Mucosa of descending colon (tissue), 3 donors: ENCODE measurements at places on chromosomes 7 and 10.

DNA sequence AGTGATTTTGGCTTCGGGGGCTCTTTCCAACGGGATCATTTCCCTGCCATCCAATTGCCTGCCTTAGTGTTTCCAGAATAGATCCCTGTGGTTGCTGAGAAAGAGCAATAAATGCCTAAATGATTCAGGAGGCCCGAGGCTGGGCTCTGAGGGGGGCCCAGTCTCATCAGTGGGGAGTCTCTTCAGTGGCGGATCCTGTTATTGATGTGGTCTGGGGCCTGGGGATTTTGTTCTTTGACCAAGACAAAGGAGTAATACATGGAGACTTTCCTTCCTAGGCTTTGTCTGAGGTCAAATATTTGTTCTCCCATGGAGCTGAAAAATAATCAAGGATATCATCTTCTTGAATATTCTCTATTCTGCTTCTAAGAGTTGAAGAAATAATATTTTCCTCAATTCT lies 40.8 kb downstream of the TAS2R41 start:
- DNase-seq: no peak

- no peak for DNase-seq
Measured at GRCh38 chr7:68977385-68978055, 620.8 kb upstream of the AUTS2 start.

GRCh38 chr7:28755255-28755654 lies 202.9 kb downstream of the TRIL start:
- no peak for DNase-seq

- DNase-seq: no peak
Measured at GRCh38 chr7:12139416-12139815, 71.7 kb upstream of the TMEM106B start.

DNA sequence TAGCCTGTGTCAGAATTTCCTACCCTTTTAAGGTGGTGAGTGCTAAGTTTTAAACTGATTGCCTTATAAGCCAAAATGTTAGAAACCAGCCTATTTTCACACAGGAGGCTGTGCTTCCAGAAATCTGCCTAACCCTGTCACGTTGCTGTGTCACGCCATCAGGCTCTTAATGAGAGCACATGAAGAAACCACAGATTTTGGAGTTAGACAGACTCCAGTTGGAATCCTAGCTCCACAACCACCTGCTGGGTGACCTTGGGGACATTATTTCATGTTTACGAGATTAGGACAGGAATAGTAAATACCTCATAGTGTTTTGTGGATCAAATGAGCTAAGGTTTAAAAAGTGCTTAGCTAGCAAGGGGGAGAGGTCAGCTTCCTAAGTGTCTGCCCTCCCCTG lies 321.8 kb downstream of the DPP6 start:
- DNase-seq: no peak

DNA sequence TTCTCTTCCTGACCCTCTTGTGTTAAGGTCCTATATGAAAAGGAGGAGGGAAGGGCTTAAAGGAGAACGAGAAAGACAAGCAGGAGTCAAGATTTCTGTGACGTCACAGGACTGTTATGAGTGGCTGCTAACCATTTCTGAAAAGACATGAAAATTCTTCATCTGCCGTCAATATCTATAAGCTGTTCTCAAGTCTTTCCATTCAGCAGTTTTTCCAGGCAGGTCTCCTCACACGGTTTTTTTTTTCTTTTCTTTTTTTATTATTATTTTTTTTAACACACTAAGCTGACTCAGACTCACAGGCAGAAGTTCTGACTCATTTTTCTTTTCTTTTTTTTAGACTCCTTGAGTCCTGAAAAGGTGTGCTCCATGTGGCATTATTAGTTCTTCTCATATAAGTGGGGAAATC lies 72.0 kb downstream of the DGKI start:
- no peak for DNase-seq

DNA sequence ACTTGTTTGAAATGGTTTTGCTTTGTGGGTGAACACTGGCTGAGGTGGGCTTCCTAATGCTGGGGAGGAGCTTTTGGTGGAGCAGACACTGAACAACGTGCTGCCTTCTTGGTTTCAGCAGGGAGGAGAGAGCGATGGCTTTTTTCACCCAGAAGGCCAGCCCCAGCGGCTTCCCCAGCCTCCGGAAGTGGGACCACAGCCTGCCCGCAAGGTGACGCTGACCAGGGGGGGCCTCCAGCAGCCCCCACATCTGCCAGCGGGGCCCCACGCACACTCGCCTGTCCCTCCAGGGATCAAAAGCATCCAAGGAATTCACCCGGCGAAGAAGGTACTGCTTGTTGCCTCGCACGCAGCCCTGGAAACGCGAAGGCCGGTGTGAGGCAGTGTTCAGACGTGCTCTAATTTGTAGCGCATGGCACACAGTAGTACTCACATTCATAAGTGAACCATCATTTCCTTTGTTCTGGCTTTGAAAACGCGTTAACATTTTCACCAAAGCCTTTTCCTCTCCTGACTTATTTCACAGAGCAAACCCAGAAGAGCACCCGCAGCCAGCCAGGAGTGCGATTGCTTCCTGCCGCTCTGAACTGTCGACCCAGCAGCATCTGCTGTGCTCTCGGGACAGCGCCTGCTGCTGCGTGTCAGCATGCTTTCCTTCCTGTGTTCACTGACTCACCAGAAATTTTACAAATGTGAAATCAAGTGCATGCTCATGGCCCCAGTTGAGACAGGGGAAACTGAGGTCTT lies 48.4 kb downstream of the SHH start:
- DNase-seq: no peak

- DNase-seq: no peak
Measured at GRCh38 chr10:133154996-133155778, 4.8 kb upstream of the KNDC1 start.

DNA sequence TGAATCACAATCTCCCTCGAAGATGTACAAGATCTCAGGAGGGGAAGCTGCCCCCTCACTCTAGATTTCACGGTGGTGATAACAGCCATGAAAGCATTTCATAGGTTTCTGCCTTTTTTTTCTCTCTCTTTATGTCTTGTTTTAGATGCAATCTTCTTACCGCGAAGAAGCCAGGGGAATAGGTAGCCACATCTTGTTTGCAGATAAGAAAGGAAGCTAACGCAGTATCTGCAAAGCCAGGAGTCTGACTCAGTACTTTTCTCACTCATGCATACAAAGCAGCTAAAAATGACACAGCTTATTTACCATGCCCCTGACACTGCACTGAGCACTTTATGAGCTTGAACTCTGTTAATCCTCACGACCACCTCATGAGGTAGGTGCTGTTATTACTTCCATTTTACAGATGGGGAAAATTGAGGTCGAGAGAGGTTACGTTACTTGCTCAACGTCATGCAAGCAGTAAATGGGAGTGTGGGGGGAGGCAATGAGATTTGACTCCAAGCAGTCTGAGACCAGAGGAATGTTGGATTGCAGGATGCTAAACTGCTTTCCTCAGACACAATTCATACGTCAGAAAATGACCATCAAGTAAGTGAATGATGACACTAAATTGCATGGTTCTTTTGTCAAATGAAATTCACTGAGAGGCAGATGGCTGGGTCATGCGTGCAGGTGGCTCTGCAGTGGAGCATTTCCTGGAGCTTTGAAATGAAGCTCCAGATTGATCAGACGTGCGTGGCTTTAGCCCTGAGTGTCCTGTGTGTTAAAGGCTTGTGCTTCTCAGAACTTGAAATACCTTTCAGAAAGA lies 3.3 kb downstream of the MAP3K8 start:
- no peak for DNase-seq

DNA sequence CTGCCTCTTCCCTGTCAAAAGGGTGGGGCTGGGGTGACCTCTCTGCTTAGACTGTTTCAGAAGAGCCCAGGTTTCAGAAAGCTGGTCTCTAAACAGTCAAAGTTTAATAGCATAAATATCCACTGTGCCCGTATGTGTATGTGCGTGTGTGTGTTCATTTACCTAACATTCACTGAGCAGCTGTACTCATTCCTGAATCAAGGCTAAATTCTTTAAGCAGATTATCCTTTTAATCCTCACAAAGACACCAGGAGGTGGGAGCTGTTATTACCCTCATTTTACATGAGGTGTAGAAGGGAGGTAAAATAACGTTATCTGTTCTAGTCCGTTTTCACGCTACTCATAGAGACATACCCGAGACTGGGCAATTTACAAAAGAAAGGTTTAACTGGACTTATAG lies 72.2 kb downstream of the RSU1 start:
- DNase-seq: no peak

GRCh38 chr7:141433698-141434097 lies 117.5 kb upstream of the AGK start:
- DNase-seq: no peak

DNA sequence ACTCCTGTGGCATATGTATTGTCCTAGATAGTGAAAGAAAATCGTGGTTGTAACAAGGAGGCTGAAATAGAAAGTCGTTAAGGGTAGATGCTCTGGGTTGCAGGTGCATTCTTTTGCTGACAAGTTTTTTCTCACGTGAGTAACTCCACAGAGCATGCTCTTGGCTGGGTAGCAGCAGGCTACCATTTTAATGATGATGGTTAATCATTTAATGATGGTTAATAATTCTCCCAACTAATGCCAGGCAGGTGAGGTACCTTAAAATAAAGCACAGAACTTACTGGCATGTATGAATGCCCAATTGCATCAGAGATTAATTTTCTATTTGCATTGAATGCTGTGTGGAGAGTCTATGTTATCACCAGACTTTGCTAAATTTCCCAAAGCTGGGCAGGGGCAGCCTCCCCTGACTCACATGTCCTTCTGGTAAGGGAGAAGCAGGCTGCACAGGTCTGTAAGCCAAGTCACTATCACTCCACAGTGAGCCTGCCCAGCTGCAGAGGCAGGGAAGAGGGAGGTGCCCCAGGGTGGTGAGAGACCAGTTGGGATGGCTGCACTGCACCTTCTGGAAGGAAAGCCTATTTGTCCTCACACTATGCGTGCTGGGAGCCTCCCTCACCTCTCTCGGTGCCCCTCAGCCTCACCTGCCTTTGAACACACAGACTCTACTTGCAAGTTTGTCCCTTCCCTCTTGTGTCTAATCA lies 287.0 kb upstream of the IGFBP3 start:
- no peak for DNase-seq

DNA sequence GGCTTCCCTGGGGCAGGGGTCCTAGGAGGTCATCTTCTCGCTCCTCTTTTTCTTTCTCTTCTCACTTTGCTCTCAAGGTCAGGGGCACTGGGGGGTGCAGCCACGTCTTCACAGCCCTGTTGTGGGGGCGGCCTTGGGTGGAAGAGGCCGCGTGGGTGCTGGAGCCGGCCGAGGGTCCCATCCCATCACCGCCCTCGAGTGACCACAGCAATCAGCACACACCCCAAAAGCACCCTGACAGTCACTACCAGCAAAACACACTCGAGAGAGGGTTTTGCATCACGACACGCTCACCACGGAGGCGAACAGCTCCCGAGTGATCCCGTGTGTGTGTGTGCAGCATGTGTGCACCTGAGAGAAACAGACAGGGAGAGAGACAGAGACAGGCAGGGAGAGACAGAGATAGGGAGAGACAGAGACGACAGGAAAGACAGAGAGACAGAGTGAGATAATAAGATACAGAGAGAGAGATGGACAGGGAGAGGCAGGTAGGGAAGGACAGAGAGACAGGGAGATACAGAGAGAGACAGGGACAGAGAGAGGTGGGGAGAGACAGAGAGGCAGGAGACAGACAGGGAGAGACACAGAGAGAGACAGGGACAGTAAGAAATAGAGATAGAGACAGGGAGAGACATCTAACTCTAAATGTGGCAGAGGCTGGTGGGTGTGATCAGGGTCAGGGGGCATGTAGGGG lies 100.9 kb downstream of the WDR37 start:
- no peak for DNase-seq

GRCh38 chr7:50795831-50796230 lies 13.1 kb upstream of the GRB10 start:
- no peak for DNase-seq

DNA sequence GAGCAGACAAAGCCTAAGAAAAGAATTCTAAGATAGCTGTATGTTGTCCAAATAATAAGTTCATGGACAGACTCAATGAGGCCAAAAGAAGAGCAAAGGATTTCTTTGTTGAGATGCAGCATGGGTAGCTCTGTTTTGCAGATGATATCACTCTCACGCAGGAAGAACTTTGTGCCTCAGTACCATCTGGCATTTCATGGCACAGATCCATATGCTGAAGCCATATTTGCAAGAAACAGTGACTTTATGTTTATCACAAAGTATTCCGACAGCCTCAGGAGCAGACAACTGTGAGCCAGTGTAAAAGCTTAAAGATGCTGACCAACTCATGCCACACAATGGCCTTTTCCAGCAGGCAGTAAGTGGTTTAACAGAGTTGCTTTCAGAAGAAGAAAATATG lies 45.5 kb upstream of the RNF148 start:
- no peak for DNase-seq

GRCh38 chr10:98074315-98074911 lies 44.0 kb upstream of the CRTAC1 start:
- DNase-seq: no peak

DNA sequence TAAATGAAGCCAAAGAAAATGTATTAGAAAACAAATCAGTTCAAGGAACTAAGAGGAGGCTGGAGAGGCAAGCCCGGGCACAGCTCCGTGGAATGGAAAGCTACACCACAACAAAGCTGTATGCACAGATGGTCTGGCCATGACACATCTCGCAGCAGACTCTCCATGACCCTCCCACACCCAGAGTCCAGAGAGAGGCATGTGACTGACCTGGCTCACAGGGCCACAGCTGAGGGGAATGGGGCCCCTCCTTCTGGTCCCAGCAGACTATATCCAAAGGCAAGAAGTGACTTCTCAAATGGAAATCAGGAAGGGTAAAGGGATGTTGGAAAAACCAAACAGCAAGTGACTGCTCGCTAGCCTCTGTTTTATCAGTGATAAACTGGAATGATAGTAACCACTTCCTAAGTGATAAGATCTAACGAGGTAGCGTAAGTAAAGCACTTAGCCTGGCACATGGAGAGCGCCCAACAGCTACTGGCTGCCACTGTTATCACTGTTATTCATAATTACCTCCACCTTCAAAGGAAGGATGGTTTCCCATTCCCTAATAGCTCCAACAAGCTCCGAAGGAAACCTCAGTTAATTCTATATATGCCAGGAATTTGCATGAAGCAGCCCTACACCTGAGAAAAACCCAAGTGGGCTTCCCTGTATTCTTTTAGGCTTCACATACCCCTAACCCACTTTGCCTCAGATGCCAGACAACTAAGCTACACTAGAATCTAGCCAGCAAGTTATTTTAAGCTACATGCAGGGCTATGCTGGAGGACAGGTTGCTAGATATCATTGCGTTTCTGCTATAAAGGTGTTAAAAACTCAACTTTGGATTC lies 8.4 kb downstream of the OSBPL3 start:
- no peak for DNase-seq

GRCh38 chr7:147813316-147813715 lies 777.2 kb upstream of the C7orf33 start:
- no peak for DNase-seq

- no peak for DNase-seq
Measured at GRCh38 chr7:135262623-135263320, 29.1 kb downstream of the STRA8 start.
